ENCODE measurements at places on chromosomes 11 and 22.

DNA sequence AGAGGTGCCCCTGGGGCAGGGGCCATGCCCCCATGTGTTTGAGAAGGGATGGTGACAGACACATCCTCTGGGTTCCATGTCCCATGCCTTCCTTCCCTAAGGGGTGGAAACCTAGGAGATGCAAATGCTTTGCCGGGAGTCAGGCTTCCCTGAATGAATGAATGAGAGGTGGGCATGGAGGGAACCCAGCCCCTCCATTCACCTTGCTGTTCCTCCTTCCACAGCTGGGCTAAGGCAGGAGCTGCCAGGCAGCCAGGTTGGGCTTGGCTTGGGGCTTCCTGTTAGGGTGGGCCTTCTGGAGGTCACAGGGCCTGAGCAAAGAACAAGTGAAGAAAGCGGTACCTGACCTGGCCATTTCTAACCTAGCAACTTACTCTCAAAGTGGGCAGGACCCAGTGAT, 926 bp downstream of the POU2F3 start:
- DNase-seq: no peak

DNA sequence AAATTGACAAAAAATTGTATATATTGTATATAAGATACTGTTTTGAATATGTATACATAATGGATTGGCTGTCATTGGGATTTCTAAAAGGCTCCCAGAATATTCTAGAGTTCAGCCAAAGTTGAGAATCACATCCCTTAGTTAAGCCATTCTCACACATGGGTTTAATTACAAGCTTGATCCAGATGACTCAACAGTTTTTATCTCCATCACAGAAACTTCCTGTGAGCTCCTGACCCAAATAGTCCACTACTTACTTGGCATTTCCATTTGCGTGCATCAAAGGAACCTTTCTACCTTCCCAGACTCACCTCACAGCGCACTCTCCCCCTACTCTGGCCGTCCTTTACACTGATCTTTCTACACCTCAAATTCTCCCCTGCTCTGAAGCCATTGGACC, 184.8 kb upstream of the ARHGAP20 start:
- DNase-seq: no peak

DNA sequence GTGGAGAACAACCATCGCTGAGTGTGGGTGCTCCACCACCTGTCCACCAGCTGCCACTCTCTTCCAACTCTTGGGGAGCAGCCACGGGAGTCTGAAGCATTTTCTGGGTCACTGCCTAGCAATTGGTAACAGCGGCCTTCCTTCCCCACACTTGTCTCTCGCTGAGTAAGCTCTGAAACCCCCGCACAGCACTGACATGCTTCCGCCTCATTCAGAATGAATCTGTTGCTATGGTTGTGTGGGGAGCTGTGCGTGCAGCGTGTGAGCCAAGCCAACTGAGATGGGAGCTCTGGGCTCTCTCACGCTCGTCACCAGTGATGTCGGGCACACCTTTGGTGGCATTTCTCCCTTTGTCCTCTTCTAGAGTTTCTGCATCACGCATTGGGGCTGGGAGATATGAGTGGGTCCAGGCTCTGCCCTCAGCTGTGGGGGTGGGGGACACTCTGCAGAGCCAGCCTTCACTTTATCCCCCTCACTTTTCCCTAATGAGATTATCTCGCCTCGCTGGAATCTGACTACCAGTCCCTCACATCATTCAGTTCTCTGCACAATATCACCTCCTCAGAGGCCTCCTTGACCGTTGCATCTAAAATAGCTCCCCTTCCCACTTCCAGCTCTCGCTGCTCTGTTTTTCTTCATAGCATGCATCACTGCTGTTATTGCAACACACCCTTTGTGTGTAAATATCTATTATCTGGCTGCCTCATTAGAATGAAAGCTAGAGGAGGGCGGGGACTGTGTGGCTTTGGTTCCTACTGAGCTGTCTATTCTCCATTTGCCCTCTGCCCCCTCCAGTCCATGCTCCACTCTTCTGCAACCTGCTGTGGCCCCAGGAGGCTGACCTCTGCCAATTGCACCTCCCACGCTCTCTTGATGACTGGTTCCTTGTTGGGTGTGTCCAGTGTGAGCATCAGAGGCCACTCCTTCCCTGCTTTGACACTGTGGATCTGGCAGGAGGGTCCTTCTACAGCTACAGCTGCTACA, 569.9 kb upstream of the CADM1 start:
- DNase-seq: no peak

GRCh38 chr11:58493676-58494075, 14.2 kb downstream of the OR5B21 start:
- no peak for DNase-seq

- no peak for DNase-seq
Observed at GRCh38 chr22:46051646-46052045, 74.7 kb upstream of the WNT7B start.

All from A549 (cell line).